ENCODE measurements at places on chromosomes 2 and 18.

- no peak for DNase-seq
These were observed 40.1 kb upstream of the GRB14 start for GRCh38 chr2:164661349-164661748.

DNA sequence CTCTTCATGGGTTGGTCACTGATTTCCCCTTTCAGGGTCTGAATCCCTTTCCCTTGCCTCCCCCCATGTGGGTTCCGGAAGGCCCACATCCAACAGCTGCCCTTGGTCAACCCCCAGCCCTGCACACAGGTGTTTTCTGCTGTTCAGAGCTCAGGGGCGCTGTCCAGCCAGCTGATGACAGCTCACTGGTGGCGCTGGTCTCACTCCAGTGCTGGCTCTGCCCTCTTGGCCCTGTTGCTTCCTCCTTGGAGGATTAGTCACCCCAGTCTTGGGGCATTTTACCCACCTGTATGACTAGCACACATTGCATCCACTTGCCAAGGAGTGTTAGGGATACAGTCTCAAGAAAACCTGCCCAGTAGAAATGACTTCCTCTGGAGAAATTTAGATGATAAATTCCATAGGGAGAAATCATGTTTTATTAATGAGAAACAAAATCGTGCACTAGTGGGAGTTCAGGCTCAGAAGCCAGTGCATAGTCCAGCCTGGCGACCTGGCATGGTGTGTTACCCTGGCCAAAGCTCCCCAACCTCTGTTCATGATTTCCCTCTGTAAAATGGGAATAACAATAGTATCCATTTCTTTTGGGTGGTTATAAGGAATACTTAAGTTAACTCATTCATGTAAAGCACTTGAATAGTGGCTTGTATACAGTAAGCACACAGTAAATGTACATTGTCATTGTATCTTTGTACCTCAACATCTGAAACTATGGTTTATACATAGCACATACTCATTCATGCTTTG lies 21.6 kb downstream of the CRIM1 start:
- DNase-seq: no peak

- no peak for DNase-seq
These were observed 51.3 kb downstream of the MYO7B start for GRCh38 chr2:127586746-127587295.

DNA sequence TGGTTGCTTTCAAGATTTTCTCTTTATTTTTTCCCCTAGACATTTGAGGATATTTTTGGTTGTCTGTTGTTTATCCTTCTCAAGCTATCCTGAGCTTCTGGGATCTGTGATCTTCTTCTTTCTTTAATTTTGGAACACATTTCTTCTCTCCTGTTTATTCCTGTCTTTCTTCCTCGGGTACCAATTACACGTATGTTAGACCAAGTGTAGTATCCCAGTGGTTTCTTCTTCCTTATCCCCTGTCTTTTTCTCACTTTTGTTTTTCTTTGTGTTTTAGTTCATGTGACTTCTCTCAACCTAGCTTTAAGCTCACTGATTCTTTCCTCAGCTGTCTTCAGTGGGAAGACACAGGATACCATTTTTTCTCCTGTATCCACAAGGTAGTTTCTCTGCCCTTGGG lies 120.0 kb downstream of the GALR1 start:
- no peak for DNase-seq

- DNase-seq: peak; percentile 31
These were observed 683 bp upstream of the DNAJC27 start for GRCh38 chr2:24972315-24972961.

- DNase-seq: no peak
These were observed 921.3 kb downstream of the CPS1 start for GRCh38 chr2:211477537-211478275.

DNA sequence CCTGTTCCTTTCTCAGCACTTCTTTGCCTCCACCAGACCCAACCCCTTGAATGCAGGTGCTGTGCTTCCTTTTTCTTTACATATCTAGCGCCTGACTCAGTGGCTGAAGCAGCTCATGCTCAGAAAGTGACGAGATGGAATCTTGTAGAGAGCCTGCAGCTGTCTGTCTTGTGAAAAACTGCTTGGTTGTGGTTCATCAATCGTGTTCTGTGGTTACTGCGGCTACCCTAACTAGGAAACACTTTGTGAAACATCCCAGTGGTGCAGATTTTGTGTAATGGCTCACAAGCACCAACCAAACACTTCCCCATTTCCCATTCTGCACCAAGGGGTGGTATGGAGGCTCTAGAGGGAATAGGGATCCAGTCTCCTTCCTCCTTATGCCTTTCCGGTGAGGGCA lies 307.2 kb upstream of the MMADHC start:
- no peak for DNase-seq

DNA sequence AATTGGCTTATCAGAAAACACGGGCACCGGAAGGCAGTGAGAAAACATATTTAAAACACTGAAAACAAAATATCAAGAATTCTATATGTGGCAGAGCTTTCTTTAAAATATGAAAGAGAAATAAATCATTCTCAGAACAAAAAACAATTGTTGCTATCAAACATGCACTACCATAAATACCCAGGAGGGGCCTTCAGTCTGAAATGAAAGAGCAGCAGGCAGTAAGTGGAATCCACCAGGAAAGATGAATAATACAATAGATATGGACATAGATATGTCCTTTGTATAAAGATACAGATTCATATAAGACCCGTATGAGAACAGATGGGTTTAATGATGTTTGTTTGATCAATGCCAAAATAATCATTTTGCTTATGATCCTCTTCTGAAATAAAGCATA lies 142.0 kb downstream of the TMEM18 start:
- DNase-seq: no peak

GRCh38 chr2:12672711-12673315 lies 43.9 kb upstream of the TRIB2 start:
- DNase-seq: no peak

DNA sequence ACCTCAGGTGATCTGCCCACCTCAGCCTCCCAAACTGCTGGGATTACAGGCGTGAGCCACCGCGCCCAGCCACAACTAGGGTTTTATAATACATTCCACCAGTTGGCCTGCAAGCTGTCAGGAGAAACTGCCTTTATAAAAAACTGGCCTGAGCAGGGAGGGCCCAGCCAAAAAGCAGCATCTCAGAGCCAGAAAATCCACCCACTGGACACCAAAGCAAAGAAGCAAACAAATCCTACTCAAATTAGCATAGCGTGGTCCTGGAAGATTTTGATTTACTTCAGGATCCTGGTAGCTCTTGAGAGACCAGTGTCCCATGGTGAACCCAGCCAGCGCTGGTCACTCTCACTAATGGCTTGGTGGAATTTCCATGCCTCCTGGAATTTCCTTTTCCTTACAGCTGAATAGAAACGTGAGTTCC lies 60.0 kb upstream of the PXDN start:
- no peak for DNase-seq

- no peak for DNase-seq
These were observed 75.1 kb downstream of the SPP2 start for GRCh38 chr2:234125451-234126145.

- no peak for DNase-seq
These were observed 312.4 kb upstream of the MC4R start for GRCh38 chr18:60684843-60685513.

DNA sequence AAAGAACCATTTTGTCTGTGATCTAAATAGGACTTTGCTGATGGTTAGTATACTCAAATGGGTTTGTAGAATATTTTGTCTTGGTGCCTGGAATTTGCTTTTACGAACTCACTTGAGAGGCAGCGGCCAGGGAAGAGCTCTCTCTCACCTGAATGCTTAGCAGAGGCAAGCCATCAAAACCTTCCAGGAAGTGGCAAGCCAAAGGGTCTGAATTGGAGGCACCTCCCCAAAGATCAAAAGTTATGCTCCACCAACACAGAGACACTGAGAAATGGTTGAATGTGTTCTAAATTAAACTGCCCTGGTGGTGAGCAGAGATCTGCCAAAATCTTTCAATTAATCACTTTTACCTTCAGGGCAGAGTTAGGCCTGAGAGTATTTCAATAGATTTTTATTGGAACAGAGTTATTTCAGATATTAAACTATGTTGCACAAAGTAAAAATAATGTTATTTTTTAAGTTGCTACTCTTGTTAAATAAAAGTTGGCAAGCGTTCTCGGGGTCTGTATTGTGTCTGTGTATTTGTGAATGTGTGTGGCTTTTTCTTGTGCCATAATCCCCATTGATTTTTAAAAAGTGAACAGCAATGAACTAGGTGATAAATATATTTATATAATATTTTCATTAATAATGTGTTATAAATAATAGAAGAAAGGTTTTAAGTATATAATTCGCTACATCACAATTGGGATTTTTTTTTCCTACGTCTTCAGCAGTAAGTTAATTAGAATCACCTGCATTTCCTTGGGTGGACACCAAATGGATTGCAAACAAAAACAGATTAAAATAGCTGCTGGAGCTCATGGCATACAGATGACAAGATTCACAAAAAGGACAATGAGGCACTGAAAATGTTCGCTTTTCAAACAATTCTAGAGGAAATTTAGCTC lies 416.1 kb downstream of the ARHGAP15 start:
- no peak for DNase-seq

- DNase-seq: no peak
These were observed 43.0 kb downstream of the MEMO1 start for GRCh38 chr2:31967790-31968189.

DNA sequence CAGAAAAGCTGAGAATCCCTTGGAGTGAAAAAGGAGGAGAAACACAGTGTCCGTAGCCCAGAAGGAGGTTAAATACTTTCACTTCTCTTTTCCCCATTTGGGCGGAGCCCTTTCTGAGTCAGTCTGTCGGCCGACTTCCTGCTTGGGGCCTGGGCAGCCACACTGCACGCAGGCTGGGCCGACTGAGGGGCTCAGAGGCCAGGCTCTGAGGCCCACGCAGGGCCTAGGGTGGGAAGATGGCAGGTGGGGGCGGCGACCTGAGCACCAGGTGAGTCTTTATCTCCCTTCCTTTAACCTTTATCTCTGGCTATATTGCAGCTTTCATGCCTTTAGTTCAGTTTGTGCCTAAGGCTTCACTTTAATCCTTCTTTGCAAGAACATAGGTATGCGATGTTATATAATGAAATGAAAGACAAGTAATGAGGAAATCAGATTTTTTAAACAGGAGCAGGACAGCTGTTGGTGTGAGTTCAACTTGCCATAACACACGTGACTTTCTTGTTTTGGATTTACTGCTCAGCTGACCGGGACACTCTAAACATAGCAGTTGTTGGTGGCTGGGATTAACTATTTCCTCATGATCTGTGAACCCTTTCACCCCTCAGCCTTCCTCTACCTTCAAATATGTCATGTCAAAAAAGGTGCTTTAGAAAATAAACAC lies at the start of gene SP100:
Gene SP100, plus strand, starts transcription at position 141 of the 661 bp plus-strand sequence. Its CDS starts 96 bp downstream, at position 237.
- DNase-seq: peak; percentile 70

- peak; percentile 33 for DNase-seq
These were observed 21.6 kb upstream of the GYPC start for GRCh38 chr2:126634273-126634861.

- no peak for DNase-seq
These were observed 79.2 kb downstream of the KIAA2012 start for GRCh38 chr2:202152104-202152715.

GRCh38 chr2:39013871-39014270 lies 107.0 kb downstream of the SOS1 start:
- DNase-seq: no peak

DNA sequence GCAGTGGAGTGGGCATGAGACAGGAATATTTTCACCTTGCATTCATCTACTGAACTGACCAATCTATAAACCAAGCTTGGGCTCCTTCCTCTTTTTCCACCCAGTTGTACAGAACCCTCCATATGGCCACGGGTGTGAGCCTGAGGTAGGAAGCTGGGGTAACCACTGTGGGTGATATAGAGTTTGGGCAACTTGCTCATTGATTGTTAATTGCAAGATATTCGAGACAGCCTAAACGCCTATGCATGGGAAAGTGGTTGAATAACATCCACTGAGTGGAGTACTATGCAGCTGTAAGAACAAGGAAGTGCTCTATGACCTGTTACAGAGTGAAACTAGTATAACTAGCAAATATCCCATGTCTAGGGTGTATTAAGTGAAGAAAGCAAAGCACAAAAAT lies 7.3 kb upstream of the VAPA start:
- no peak for DNase-seq

DNA sequence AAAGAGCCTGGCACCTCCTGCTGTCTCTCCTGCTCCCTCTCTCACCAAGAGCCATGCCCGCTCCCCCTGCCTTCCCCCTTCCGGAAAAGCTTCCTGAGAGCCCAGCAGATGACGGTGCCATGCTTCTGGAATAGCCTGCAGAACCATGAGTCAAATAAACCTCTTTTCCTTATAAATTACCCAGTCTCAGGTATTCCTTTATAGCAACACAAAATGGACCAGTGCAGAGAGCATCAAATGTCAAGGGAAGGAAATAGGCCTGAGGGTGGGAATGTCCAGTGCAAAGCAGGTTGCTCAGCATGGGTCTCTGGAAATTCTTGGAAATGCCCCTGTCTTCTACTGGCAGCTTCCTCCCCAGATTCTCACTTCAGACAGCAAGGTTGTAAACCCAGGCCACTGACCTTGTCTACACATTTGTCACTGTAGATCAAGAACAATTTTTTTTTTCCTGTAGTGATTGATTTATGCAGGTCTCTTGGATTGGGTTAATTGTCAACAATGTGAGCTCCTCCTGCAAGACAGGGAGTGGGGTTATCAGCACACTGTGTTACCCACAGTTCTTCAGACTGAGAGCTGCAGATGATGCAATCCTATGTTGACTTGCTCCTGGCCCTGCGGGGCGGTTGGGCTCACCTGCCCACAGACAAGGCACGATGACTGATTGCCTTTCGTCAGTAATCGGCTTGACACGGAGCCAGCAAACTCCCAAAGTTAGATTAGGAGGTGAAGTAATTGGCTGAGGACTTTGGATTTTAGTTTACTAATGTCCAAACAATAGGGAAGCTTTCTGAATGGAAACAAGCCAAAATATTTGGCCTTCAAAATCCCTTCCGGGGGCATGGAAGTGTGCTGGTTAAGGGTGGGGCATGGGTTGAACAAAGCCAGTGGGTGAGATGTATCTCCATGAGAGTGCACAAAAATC lies 5.4 kb upstream of the BOD1L2 start:
- no peak for DNase-seq

DNA sequence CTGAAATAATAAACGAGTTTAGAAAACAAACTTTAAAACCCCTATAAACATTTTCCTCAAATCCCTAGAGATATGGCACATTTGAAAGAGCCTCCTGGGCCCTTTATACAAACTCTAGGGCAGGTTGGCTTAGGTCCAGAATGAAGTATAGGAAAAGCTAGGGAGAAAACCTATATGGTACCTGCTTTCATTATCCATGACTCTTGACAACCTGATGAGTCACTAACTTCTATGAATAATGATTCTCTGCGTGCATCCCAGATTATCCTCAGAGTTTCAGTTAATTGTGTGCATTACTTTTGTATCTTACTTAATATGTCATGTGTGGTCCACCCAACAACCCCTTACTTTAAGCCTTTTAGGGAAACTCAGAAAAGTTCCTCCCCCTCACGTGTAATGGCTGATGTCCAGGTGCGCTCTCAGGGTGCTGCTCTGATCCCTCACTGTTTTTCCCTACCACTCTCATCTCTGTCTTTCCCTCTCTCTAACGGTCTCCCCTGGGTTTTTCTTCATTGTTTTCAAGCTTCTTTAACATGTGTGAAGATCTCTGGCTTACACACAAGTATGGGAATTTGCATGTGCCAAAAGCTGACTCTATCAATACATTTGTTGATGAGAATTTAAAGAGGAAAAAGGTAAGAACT lies 78.5 kb downstream of the LRP1B start:
- no peak for DNase-seq

GRCh38 chr2:33038230-33038629 lies 91.5 kb downstream of the LTBP1 start:
- no peak for DNase-seq

GRCh38 chr2:201980389-201980821 lies 53.2 kb upstream of the FZD7 start:
- DNase-seq: no peak

GRCh38 chr2:121860033-121860757 lies 104.7 kb downstream of the TSN start:
- DNase-seq: no peak

All from activated naive CD4-positive, alpha-beta T cell treated with anti-CD3 and anti-CD28 coated beads, Interleukin-2, amount 50 U/mL, for 16 hours (primary cell).